Dermis microvascular lymphatic vessel endothelial cell (primary cell): ENCODE measurements at places on chromosomes 11 and 22. TPM values are rescaled to one million over a fixed set of nuclear protein-coding genes. Genes with fewer than 3 reads are reported as not detected.
A peak's percentile ranks its signal among the peaks of the same experiment; 100 is the strongest.

Gene TMEM86A
- 1.9 and 6.8 TPM in 2 replicates for total RNA-seq

- DNase-seq = peak; percentile 58
Observed at GRCh38 chr11:110801328-110801727, 89.1 kb upstream of the ARHGAP20 start.

DNA sequence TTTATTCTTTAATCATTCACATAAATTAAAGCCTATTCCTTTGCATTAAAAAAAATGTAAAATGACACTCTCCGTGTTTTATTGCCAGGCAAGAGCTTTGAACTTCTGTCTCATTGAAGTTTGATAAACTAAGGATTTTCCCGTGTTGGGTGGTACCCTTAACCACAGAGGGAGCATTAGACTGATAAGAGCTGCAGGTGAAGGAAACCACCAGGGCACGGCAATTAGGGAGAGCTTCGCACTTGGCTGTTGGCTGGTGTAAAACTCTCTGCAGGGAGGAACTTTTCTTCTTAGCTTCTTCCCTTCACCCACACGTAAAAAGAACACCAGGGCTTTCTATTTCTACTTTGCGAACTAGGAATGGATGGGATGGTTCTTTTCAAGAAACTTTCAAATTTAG lies 47.0 kb downstream of the CSTPP1 start:
- no peak for DNase-seq

DNA sequence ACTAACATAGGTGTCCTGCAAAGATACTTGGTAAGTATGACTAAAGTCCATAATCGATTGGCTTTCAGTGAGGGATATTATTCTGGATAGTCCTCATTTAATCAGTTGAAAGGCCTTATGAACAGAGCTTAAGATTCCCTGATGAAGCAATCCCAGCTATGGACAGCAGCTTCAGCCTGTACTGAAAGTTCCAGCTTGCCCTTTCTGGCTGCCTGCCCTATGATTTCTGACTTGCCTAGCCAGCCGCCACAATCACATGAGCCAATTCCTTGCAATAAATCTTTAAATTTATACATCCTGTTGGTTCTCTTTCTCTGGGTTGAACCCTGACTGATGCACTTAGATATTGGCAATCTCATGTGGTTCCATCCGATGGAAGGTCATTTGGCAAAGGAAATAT lies 759.0 kb upstream of the API5 start:
- no peak for DNase-seq

GRCh38 chr11:123859731-123860130 lies 25.7 kb downstream of the TMEM225 start:
- no peak for DNase-seq

Gene OR5P2
- total RNA-seq = not detected in 2 replicates

GRCh38 chr11:81804858-81805257 lies 928.8 kb downstream of the FAM181B start:
- no peak for DNase-seq

Gene HBB
- total RNA-seq = not detected in 2 replicates

Gene TPBGL
- under 0.01 and 0.13 TPM in 2 replicates for total RNA-seq

DNA sequence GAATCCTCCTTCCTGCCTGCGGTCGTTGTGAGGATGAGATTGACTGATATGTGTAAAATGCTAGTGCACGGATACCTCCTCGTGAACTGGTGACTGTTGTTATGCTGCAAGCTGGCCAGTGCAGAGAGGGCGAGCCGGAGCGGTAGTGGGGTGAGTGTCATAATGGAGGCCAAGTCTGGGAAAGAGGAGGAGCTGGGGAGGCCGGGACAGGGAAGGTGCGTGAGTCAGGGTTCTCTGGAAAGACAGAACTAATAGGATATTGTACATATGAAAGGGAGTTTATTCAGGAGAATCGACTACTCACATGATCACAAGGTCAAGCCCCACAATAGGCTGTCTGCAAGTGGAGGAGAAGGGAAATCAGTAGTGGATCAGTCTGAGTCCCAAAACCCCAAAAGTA lies 56.8 kb upstream of the FADD start:
- DNase-seq = no peak

Gene RPLP2
- total RNA-seq = 253 and 338 TPM in 2 replicates

Gene ZNF408
- total RNA-seq = 2.8 and 5.1 TPM in 2 replicates

DNA sequence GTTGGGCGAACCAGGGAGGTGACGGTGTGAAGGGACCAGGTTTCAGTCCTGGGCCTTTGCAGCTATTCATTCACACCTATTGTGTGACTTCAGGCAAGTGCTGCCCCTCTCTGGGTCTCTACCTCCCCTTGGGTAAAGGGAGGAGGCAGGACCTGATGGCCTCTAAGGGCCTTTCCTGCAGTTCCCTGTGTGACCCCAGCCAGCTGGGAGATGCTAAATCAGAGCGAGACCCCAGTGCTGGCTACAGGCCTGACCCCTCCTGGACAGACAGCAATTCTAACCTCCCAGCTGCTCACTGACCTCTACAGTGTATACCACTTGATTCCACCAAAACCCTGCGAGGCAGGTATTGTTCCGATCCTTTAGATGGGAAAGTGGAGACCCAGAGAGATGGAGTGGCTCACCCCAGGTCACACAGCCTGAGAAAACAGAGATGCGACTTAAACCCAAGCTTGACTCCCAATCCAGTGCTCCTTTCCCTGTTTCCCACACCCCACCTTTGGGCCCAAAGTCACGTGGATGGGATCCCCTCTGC lies 6.2 kb downstream of the MAFF start:
- DNase-seq = no peak

DNA sequence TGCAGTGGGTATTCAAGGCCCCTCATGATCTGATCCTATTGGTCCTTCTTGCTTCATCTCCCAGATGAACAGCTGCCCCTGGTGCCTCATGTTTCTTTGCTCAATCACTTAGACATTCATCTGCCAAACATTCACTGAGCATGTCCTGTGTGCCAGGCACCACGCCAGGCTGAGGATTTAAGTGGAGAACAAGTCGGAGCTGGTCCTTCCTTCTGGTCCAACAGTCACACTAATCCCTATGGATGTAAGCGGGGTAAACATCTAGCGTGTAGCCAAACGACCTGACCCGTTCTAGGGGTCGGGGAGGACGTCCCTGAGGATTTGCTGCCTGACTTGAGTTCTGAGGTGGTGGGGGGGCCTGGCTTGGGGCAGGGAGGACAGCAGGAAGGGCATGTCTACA lies 21.9 kb downstream of the ZMAT5 start:
- DNase-seq = no peak

DNA sequence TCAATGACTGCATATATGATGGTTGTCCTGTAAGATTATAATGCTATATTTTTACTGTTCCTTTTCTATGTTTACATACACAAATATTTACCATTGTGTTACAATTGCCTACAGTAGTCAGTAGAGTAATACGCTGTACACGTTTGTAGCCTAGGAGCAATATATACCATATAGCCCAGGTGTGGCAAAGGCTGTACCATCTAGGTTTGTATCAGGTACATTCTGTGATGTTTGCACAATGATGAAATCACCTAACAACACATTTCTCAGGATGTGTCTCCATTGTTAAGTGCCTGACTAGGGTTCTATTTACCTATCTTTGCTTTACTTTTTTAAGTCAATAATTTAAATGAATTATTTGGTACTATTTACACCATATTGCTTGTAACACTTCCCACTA lies 21.9 kb downstream of the PRR5L start:
- no peak for DNase-seq

Gene APOA4
- total RNA-seq = not detected in 2 replicates
